Stimulated activated naive CD8-positive, alpha-beta T cell treated with anti-CD3 and anti-CD28 coated beads, Interleukin-15, Interleukin-2, amounts not matched to agents 100 U/mL and 50 U/mL, for 24 hours (primary cell): ENCODE measurements at places on chromosomes 4 and X.

DNA sequence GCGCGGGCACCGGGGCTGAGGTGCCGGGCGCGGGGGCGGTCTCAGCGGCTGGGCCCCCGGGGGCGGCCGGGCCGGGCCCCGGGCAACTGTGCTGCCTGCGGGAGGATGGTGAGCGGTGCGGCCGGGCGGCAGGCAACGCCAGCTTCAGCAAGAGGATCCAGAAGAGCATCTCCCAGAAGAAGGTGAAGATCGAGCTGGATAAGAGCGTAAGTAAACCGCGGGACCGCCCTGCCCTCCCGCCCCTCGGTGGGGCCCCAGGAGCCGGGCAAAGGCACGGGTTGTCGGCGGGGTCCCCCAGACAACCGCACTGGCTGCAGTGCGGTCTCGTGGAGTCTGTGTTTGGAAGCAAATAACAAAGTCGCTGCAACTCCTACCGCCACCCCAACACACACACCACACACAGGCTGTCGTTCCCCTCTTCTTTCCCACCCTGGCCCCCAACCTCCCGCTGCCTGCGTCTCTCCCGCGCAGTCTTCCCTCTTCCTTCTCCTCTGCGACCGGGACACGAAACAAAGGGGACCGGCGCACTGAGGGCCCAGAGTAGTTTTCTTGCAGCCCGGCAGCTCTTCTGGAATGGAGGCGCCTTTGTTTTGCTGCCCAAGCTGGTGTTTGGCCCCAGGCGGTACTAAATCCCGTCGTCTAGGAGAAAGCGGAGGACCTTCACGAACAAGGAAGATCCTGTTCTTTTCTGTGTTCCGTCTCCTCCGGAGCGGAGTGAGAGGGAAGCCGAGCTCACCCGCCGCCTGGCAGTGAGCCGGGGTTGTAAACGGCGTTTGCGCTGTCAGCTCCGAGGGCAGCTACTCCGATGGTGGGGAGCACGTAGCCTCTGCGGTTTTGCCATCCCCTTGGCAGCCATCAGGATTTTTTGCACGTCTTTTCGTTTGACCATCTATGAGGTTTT is 788 bp downstream of the SAP30 start:
- DNase-seq = peak; percentile 46

GRCh38 chr4:68218044-68218443 is 27.4 kb downstream of the TMPRSS11B start:
- DNase-seq = no peak

GRCh38 chr4:85675076-85676049 is 200.4 kb downstream of the ARHGAP24 start:
- DNase-seq = no peak

GRCh38 chr4:174657472-174657871 is 135.2 kb upstream of the HPGD start:
- no peak for DNase-seq

- no peak for DNase-seq
These were observed 147.1 kb upstream of the RPL34 start for GRCh38 chr4:108473163-108473720.

- no peak for DNase-seq
These were observed 271.6 kb downstream of the TLL1 start for GRCh38 chr4:166144607-166145006.
